CD4-positive, alpha-beta T cell treated with Interferon gamma for 1 hour (primary cell): ENCODE measurements at places on chromosomes 5 and 9.

- no peak for DNase-seq
Measured at GRCh38 chr5:170121321-170121720, 15.6 kb downstream of the FOXI1 start.

GRCh38 chr9:6428940-6429889 is 16.2 kb downstream of the UHRF2 start:
- DNase-seq = no peak

GRCh38 chr5:1004461-1005248 is 3.9 kb upstream of the NKD2 start:
- DNase-seq = peak; percentile 38

DNA sequence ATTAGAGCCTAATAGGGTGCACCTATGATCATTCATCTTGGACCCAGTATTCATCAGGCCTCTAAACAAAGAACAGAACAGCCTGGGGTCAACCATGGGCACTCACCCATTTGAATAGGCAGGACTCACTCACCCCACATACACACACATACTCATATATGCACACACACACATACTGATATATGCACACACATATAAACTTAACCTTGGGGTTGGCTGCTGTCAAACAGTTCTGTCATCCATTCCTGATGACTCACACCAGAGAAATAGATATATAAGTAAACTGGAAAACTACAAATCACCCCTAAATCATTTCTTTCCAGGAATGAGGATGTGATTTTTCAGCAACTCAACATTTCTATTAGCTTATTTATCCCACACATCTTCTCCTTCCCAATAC is 51.3 kb downstream of the ARL15 start:
- no peak for DNase-seq

- DNase-seq = no peak
Measured at GRCh38 chr9:5095795-5096194, 89.6 kb downstream of the INSL6 start.

- no peak for DNase-seq
Measured at GRCh38 chr5:167634432-167634831, 657.0 kb upstream of the WWC1 start.

DNA sequence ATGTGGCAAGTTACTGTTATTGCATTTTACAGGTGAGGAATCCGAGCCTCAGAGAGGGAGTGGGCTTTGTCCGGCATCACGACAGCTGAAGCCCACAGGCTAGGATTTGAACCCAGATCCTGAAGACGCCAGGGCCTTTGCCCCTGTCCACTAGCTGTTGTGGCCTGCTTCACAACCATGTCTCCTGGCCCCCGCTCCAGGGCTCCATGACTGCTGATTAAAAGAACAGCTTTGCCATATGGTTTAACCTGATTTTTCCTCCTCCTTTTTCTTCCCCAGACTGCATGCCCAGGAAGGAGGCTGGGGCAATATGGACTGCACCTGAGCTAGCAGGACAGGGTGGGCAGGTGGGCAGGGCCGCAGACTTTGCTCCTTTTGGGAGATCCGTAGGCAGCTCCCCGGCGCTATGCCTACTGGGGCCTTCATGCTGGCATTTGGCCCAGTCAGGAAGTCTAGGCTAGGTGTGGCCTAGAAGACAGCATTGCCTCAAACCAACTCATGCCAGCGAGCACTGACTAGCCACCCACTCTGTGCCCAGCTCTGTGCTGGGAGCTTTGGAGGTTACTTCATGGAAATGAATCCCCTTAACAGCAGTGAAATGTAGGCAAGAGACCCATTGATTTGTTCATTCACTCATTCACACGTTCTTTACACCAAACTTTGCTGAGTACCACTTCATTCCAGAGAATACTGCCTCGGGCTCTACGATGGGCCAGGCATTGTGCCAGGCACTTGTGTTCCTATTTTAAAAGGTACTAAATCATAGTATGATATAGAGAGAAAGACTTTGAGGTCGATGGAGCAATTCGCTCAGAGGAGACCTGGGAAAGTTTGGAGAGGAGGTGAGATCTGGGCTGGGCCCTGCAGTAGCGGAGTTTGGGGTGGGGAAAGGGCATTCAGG is 94.3 kb upstream of the CPEB4 start:
- DNase-seq = no peak

DNA sequence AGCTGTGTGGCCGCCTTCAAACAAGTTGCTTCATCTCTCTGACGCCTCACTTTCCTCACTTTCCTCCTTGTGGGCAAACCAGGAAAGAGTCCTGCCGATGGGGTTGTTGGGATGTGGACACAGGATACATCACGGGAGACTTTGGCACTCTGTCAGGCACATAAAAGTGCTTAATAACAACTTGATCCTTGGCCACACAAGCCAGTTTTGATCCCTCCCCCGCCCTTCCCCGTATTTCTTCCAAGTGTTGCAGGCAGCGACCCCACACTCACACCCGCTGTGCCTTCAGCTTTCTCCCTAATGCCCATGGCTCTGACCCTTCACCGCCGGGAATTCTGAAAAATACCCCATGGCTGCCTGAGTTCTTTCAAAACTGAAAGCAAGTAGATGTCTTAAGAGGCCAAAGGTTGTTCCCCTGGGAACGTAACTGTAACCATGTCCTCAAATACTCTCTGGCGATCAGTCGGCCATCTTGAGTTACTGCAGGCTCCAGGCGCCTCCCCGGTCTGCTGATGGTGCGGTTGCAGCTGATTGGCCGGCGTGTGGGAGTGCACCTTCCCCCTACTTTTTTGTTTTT is 59.8 kb downstream of the ARHGEF37 start:
- DNase-seq = no peak

- no peak for DNase-seq
Measured at GRCh38 chr9:112119225-112120029, 55.7 kb downstream of the SUSD1 start.

GRCh38 chr9:89467278-89467625 is 30.7 kb downstream of the SEMA4D start:
- DNase-seq = no peak

DNA sequence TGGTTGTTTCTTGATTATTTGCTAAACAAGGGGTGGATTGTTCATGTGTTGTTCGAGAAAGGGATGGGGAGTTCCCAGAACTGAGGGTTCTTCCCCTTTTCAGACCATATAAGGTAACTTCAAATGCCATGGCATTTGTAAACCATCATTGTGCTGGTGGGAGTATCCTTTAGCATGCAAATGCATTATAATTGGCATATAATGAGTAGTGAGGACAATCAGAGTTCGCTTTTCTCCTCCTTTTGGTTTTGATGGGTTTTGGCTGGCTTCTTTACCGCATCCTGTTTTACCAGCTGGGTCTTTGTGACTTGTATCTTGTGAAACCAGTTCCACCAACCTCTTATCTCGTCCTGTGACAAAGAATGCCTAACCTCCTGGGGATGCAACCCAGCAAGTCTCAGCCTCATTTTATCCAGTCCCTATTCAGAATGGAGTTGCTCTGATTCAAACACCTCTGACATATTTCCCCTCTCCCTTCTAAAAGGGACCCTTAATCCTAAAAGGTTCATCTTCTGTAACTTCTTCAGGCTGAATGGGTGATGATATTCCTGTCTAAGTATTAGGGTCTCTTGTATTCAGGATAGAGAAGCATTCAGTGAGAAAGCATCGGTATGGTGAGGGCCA is 8.7 kb upstream of the FBN2 start:
- no peak for DNase-seq

DNA sequence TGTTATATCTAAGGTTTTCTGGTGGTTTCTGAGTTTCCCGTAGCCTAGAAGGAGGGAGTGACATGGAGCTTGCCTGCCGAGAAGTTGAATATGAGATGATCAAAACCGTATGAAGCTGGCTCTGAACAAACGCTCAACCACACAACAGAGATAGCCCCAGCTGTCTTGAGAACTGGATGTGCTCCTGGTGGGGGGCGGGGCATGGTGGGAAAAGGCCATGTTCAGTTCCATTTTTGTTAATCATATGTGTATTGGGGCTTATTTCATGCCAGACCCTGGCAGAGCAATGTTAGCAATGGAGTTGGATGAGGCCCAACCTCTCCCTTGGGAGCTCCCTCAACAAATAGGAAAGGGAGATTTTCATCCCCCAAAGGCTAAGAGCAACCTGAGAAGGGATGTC is 4.8 kb downstream of the CCL19 start:
- DNase-seq = no peak

- DNase-seq = no peak
Measured at GRCh38 chr9:4301296-4301695, 1.4 kb upstream of the GLIS3 start.

DNA sequence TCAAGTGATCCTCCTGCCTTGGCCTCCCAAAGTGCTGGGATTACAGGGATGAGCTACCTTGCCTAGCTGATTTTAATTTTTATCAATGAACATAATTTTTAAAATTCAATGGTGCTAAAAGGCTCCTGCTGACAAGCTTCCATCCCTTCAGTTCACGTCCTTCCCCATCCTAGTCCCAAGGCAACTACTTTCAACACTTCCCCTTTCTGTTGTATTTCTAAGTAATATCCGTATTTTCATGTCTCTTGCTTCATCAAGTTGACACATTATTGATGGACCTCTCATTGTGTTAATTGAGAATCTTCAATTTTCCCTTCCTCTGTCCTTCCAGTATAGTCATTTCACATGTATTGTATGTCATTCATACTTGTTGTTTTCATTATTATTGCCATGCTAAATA is 93.8 kb upstream of the RASGRF2 start:
- DNase-seq = no peak

DNA sequence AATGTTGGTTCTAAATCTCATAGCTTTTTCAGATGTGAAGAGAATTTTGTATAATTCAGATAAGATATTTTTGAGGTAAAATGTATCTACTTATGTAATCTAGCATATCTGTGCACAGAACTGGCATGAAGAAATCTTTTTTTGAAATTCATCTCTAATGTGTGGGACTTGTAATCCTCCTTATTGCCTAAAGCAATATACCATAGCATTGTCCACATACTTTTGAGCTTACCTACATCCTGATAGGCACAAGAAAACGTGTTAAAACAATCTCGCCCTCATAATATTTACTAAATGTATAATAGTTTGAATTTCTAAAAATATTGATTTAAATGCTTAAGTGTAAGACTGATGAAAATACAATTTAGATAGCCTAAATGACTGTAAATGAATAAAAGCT is 1686.5 kb upstream of the ACO1 start:
- DNase-seq = no peak

GRCh38 chr9:28004900-28005299 is 431.6 kb upstream of the C9orf72 start:
- no peak for DNase-seq

- DNase-seq = no peak
Measured at GRCh38 chr5:74310997-74311930, 329.3 kb downstream of the ENC1 start.

DNA sequence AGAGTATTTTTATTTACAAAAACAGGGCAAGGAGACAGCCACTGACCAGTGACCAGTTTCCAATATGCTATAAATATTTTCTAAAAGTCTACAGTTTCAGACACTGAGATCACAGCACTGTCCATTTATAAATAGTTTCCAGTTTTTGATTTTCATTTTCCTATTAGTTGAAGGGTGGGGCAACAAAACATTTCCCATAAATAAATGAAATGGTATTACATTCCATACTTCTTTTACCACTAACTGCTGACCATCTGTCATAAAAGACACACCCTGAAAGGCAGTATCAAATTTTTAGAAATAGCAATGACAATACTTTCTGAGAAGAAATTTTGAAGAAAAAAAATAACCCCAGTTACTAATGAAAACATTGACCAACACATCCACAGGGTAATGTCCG is 126.7 kb downstream of the ARSB start:
- no peak for DNase-seq

GRCh38 chr9:119868694-119869093 is 499.5 kb upstream of the BRINP1 start:
- no peak for DNase-seq

GRCh38 chr5:78757269-78758053 is 108.9 kb upstream of the LHFPL2 start:
- DNase-seq = no peak

GRCh38 chr9:89756891-89757537 is 152.2 kb downstream of the GADD45G start:
- DNase-seq = no peak

DNA sequence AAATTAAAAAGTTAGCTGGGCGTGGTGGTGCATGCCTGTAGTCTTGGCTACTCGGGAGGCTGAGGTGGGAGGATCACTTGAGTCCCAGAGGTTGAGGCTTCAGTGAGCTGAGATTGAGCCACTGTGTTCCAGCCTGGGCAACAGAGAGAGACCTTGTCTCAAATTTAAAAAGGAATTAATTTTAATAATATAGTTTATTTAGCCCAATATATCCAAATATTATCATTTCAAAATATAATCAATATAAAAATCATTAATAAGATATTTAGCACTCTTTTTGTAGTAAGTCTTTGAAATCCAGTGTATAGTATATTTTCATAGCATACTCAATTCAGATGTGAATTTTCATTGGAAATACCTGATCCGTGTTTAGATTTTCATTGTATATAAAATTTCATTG is 43.2 kb upstream of the ORM1 start:
- DNase-seq = no peak

GRCh38 chr5:39432696-39433530 is 8.1 kb upstream of the DAB2 start:
- DNase-seq = no peak

DNA sequence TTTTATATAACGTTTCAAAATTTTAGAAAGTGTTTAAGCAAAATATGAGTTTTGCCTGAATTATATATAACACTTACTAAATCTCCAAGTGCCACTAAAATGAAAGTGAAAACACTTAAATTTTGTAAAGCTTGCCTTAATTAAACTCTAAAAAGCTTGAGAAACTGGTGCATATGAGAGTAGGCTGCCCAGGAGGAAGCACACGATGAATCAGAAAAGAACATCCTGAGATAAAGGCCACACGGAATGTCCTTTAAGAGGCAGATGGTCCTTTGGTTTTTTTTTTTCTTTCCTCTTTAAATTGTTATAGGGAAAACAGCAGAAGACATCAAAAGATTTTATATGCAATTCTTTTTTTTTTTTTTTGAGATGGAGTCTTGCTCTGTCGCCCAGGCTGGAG is 60.3 kb downstream of the HABP4 start:
- DNase-seq = no peak

DNA sequence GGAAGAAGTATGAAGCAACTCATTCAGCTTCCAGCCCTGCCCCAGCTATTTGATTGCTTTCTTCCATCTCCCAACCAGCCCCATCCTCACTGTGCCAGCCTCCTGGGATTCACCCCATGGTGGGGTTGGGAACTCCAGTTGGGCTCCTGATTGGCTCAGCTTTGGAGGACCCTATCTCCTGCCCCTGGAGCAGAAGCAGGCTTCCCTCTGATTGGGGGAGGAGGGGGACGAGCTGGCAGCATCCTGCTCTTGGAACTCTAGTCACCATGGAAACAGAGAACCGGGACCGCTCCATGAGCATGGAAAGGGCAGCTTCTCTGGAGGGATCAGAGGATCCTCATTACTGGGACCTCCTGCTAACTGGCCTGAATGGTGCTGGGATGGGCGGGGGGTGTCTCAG is 2.6 kb downstream of the SLC6A7 start:
- no peak for DNase-seq

GRCh38 chr9:108655818-108656217 is 200.0 kb downstream of the ACTL7B start:
- DNase-seq = no peak

- DNase-seq = no peak
Measured at GRCh38 chr5:32276173-32276853, 36.4 kb downstream of the MTMR12 start.

GRCh38 chr5:32604800-32605765 is 19.7 kb downstream of the SUB1 start:
- no peak for DNase-seq

- DNase-seq = no peak
Measured at GRCh38 chr9:20562051-20562450, 60.2 kb downstream of the MLLT3 start.

GRCh38 chr5:141532726-141533125 is 43.8 kb downstream of the PCDHGC5 start:
- no peak for DNase-seq

GRCh38 chr5:132065351-132065937 is 5.0 kb downstream of the IL3 start:
- peak; percentile 25 for DNase-seq
